ENCODE measurements at places on chromosomes 6 and 20. TPM values are rescaled to one million over a fixed set of nuclear protein-coding genes. Genes with fewer than 3 reads are reported as not detected.
A peak's percentile ranks its signal among the peaks of the same experiment; 100 is the strongest.

DNA sequence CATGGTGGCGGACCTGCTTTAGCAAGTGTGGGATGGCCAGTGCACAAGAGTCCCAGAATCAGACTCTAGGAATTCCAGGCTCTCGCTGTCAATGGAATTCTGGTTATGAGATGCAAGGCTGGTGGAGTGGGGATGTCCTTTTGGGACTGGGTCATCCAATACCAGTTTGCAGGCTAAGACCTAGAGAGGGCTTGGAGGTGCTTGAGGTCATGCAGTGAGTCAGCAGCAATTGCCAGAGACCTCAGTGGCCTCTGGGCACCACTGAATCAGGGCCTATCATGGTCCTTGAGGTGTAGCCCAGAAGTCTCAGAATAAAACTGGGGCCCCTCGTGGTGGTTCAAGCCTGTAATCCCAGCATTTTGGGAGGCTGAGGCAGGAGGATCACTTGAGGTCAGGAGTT lies 1.4 kb upstream of the SCRT2 start:
- no peak for ATAC-seq

THBS2 gene
- total RNA-seq, result 37.4 TPM

CRISP2 gene
- not detected for total RNA-seq

DNA sequence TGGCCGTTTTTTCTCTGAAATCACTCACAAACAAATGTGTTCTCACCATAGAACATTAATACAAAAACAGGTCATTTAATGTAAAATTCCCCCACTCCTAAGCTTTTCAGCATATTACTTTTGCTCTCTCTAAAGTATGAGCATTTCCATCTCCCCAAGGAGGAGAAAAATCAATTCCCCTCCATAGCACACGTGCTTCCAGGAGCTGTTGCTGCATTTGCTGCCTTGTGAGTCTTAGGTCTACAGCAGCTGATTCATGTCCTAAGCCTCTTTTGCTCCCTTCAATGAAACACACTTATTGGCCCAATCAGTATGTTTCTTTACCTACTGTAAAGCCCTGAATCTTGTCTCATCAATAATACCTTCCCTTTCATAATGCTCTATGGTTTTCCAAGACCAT lies 6.4 kb upstream of the COL9A1 start:
- no peak for ATAC-seq

DNA sequence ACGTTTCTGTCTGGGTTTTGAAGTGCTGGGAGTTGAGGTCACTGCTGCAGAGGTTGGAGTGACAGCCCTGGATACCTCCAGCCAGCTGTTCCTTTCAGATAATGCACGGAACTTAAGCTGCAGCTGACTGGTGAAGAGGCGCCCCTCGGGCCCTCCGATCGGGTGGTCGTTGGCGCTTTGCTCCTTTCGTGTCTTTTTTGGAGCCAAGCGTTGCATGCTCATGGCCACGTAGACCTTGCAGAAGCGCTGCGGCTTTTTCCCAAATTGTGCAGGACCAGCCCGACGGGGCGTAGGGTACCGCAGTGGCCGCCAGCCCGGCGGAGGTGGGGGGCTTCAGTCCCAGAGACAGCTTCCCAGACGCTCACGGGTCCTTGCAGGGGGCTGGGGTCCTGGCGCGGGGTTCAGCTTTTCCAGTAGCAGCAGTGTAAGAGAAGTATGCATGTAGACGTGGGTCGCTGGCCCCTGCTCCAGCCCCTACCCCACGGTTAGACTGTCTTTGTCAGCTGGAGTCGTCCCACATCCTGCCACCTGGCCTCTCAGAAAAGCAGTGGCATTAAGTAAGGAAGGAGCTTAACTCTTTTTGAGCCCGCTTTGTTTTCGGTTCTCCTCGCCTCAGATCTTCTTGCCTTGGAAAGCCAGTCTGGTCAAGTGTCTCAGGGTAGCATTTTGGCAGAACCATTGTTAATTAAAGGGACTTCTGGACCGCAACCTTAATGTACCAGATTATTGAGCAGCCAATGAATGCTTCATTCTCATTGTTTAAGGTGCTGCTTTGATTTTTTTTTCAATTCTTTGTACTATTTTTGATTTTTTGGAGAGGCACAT lies 838 bp downstream of the TNFAIP3 start:
- no peak for ATAC-seq

ECI2 gene
- 46.2 TPM for total RNA-seq

GSTA2 gene
- not detected for total RNA-seq

- peak; percentile 43 for ATAC-seq
These were observed 264.8 kb downstream of the THBS2 start for GRCh38 chr6:168988801-168989200.

DNA sequence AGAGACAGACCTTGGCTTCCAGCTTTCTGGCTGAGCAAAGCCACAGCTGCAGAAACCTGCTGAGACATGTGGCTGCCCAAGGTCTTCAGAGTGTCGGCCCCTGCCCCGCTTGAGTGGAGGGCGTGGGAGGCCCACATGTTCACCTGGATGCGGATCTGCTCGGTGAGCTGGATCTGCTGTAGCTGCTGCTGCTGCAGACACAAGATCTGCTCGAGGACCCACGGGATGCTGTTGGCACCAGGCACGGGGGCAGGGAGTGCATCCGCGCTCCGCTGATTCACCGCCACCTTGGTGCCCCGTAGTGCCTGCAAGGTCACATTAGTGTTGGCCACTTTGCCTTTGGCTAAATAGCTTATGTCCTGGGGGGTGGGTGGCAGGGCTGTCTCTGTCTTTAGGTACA lies 10.7 kb downstream of the SALL4 start:
- ATAC-seq, result no peak

DOK5 gene
- 0.62 TPM for total RNA-seq

TRIM15 gene
- not detected for total RNA-seq

GRCh38 chr6:80151635-80152034 lies 45.2 kb downstream of the BCKDHB start:
- ATAC-seq, result no peak

BAG2 gene
- 50.6 TPM for total RNA-seq

DNA sequence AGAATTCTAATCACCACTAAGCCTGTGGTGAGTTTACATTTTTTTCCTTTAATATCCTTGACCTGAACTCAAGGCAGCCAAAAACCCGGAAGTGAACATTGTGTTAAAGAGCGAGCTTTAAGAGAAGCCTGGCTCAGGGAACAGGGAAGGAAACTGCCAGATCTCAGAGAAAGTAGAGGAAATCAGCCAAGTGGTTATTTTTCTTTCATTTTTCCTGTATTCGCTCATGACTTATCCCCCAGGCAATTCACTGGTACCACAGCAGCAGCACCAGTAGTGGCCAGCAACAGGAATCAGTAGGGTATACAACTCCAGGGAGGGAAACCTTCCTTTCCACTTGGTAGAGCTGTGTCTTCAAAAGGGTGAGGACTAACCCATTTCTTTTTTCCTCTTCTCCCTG lies 89.6 kb upstream of the HMGCLL1 start:
- no peak for ATAC-seq

DNA sequence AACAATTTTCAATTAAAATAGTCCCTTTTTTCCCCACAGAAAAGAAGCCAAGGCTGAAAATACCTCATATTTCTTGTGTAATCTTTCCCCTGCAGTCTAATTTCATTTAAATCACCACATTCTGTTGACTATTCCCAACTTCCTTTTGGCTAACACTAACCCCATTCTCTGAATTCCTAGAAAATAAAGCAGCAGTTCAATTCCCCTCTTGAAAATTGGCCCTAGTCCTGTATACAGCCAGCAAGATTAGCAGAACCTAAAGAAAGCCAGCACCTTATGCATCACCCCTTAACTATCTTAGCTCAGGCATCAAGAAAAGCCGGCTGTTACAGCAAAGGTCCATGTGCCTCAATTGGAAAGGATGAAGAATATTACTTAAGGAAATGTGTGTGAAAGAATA lies 69.7 kb downstream of the MDN1 start:
- ATAC-seq, result no peak

SYNDIG1 gene
- 0.40 TPM for total RNA-seq

DNA sequence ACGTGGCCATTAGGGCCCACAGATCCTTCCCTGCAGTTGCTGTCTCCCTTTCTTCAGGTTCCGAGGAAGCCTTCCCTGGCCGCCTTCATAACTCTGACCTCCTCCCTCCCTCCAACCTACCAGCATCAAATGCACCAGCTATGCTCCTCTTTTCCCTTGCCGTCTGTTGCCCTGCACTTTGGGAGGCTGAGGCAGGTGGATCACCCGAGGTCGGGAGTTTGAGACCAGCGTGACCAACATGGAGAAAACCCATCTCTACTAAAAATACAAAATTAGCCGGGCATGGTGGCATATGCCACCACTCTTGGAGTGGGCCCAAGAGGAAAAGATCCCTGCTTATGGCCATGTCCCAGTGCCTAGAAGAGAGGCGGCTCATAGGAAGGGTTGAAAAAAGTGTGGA lies 31.8 kb downstream of the RNASET2 start:
- ATAC-seq, result no peak

DNA sequence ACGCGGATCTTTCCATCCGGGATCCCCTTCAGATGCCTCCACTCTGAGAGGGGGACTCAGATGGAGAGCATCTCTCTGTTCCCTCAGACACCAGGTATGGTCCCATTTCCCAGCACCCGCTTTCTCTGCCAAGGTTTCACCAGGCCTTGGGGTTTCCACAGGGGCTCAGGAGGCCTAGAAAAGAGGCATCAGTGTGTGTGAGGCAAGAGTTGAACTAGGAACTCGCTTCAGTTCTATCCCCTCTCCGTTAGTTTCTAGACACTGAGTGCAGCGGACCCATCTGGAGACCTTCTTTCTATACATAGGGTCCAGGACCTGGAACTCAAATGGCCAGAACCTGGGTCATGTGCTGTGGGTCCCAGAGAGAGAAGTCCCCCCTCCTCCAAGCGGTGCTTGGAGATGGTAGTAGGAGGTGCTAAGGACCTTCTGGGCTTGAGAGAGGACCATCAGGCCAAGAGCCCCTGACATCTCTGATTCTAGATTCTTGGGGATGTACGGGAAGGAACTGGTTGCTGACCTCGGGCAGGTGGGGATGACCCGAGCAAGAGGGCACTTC lies 2.1 kb downstream of the SLC12A5 start:
- ATAC-seq, result no peak

Data from gastroesophageal sphincter (tissue), 4 donors.